ENCODE measurements at places on chromosomes 6 and 20.

DNA sequence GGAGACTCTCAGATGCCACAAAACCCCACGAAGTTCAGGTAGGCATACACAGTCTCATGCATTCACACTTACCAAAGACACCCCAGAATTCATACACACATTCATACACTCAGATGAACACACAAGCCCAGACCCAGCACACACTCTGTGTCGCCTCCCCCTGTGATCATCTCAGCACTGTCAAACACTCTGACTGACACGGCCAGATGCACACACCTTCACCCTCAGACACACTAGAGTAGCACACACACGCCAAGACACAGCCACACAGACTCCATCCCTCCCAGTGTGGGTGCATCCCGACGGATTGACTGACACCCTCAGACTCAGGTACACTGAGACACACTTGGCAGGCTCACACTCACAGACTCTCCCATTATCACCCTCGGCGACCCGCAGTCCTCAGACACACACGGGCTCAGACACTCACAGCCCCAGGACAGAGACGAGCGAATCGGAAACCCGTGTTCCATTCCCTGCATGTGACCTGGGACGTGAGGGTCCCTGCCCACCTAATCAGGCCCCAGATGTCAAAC lies 872 bp upstream of the RIMS4 start:
- peak; percentile 40 for DNase-seq

DNA sequence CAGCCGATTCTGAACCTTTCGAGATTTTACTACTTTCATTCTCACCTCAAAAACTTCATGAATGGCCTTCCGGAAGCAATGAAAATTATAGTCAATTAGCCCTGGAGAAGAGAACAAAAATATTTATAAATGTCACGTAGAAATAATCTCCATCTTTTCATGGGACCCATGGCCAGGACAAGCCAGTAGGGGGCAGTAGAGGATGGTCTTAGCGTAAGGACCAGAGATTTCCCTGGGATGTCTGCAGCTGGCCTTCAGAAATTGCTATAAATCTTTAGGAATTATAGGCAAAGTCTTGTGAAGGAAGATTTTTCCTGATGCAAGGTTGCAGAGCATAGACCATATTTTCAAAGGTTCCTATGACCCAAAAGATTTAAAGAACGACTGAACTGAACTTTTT lies 15.6 kb upstream of the UBE2J1 start:
- DNase-seq, result peak; percentile 54

GRCh38 chr20:52196845-52197244 lies 5.3 kb upstream of the ZFP64 start:
- DNase-seq, result no peak

DNA sequence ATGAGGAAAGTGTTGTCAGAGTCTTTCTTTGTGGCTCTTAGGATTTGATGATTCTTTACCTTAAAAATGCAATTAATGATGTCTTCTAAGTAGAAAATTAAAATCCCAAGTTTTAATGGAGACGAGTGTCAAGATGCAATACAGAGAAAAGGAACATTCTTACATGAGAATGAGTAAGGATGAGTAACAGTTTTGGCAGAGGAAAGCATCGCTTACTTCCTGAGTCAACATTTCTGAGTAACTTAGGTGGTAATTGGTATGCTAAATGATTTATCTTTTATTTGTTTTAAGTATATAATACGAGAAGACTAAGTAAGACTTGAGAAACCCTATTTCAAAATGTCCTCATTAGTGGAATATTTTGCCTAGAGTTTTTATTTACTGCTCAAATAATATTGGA lies 101.3 kb downstream of the RTN4IP1 start:
- DNase-seq, result no peak

DNA sequence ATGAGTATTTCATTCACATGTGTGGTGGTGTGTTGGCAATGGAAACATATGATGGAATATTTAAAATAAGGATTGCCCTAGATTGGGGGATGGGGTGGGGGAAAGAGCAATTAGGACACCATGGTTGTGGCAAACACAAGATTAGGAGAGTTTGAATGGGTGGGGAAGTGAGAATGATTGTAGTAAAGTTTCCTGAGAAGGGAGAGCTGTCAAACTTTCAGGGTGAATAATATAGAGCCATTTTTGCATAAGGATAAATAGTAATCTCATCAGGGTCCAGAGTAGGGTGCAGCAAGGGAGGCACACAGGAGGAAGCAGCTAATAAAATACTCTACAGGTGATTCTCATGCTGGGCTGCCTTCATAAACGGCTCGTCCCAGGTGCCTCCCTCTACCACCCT lies 294.9 kb upstream of the MARCKS start:
- DNase-seq, result no peak

DNA sequence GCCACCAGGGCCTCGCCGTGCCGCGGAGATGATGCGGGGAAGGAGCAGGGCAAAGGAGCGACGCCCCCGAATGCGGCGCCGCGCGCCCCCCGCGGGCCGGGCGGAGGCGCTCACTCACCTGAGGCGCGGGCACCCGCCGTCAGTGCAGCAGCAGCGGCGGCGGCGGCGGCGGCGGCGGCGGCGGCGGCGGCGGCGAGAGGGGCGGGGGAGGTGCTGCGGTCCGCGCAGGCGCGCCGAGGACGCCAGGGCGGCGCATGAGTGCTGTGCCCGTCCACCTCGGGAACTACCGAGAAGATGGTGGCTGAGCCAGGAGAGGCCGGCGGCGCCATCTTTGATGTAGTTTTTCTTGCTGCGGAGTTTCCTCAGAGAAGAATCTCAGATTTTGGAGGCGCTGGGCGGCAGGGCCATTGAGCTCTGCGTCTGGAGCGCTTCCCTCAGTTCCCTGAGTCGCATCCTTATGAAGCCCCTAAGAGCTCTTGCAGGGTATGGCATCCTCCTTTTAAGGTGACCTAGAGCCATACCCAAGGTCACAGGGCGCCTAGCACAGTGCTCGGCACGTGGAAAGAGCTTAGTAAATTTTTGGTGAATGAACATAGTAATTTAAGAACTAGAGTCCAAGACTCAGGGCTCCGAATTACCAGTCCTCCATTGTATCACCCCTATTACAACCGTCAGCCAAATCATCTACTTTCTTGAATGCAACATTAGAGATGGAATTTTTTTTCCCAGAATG lies at the start of gene NDRG3:
Gene NDRG3 (minus strand): TSS at position 164 of the 733 bp plus-strand sequence. CDS start 24,355 bp downstream, outside the sequence.
- DNase-seq, result peak; percentile 90

GRCh38 chr20:63819224-63819921 lies 11.7 kb downstream of the ZBTB46 start:
- DNase-seq, result no peak

GRCh38 chr6:42106112-42107023 lies 36.1 kb downstream of the C6orf132 start:
- DNase-seq, result no peak

DNA sequence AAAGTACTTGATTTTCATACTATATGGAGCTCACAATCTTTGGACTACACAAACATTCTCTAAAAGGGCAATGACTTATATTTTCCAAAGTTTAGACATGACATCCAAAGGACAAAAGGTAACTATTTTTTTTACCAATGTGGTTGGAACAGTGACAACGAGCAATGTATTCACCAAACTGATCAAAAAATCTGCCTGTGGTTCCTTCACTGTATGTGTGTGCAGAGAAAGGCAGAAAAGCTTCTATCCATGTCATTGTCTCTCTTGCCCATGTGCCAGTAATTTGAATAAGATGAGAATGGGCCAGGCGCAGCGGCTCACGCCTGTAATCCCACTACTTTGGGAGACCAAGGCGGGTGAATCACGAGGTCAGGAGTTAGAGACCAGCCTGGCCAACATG lies 25.5 kb downstream of the MCUR1 start:
- DNase-seq, result no peak

- no peak for DNase-seq
Measured at GRCh38 chr6:32179766-32180405, 1.7 kb downstream of the RNF5 start.

GRCh38 chr20:62506087-62506486 lies 30.3 kb upstream of the GATA5 start:
- no peak for DNase-seq

- DNase-seq, result no peak
Measured at GRCh38 chr6:152450519-152450918, 186.6 kb downstream of the SYNE1 start.

DNA sequence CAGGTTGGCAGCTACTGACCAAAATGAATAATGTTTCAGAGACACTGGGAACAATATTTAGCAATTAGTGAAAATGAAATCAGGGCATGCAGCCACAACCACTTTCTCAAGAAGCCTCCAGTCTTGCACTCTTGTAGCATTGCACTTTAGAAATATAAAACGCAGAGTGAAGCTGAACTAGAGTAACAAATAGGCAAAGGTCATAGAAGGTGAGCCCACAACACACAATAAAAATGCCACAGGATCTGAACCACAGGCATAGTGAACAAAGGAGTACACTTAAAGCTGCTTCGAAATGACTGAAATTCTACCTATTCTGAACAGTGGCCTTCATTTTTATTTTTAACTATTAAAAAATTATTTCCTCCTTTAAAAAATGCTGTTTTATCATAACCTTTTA lies 25.0 kb downstream of the DDO start:
- no peak for DNase-seq

- no peak for DNase-seq
Measured at GRCh38 chr20:50415516-50416268, 94.5 kb upstream of the PTPN1 start.
